ENCODE measurements at places on chromosomes 7 and 10.

GRCh38 chr7:30988351-30989005 is 24.7 kb downstream of the GHRHR start:
- DNase-seq = no peak

GRCh38 chr7:8160779-8161345 is 101.1 kb downstream of the ICA1 start:
- DNase-seq = no peak

GRCh38 chr7:129785685-129786514 is 166.9 kb downstream of the UBE2H start:
- DNase-seq = no peak

DNA sequence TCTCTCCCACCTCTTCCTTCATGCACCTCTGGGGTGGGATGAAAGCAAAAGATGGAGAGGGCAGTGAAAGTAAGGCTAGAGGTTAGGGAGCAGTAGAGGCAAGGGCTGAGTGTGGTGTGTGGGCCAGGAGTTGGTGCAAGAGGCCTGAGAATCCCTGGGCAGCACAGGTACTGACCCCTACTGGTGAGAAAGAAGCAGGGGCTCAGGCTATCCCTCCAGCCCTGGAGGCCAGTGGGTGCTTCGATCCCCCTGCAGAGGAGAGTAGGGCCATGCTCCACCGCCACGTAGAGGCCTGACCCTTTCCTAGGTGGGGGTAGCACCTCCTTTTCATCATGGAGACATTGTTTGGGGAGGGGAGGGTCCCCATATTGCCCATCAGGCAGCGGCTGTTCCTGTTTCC is 9.8 kb downstream of the CDHR1 start:
- no peak for DNase-seq

DNA sequence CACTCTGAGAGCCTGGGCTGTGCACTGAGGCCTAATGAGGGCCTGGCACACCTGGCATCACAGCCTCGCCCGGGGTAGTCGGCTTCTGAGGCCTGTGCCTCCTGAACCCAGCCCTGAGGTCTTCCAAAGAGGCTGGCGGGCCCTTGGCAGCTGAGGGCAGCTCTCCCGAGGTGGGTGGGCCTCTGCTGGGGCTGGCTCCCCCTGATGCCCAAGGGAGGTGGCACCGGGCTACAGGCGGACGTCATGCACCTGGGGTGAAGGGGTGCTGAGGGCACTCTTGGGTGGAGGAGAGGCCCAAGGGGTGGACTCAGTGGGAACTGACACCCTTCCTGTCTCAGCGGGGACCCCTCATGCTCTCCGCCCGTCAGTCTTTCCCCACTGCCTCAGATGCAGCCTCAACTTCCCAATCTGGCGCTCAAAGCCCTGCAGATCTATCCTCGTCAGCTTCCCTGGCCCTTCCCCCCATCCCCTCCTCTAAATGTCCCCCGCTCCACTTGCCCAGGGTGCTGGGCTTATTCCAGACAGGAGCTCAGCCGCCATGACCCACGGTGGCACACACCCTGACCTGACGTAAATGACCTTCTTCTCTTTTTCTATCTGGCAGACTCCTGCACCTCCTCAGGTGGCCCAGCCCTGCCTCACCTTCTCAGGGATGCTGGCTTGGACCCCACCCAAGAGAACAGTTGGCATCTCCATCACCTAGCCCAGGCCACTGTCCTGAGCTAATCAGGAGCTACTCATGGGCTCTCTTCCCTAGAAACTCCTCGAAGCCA is 38.2 kb downstream of the MYL10 start:
- DNase-seq = no peak

GRCh38 chr7:128266883-128267594 is 26.0 kb downstream of the LEP start:
- peak; percentile 54 for DNase-seq

DNA sequence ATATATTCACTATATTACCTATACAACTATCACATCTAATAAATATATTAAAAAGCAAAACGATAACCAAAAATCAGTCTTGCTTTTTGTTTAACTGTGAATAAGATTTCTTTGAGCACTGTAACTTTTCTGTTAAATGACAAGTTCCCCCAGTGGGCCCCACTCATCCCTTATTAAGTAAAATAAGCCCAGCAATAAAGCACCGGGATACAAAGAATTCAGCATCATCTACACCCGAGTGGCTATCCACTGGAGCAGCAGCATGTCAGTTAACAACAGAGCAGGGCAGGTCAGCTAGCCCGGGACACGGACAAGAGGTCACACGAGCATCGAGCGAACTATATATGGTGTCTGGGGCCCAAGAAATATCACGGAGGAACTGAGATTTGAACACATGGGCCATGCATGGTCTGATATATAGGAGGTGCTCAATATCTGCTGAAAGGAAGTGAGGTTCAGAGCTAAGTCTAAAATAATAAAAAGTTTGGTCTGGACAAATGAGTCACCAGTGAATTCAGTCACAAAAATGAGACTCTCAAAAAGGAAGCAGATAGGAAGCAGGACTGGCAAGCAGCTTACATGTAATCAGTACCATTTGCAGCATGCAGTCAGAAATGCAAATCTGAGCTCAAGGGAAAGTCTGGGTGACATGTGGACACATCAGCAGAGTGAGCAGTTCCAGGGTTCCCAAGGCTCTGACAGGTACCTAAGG is 4.1 kb downstream of the ERCC6 start:
- no peak for DNase-seq

GRCh38 chr10:76257816-76258215 is 826.4 kb downstream of the LRMDA start:
- no peak for DNase-seq

- DNase-seq = peak; percentile 34
These were observed 63.3 kb downstream of the ELFN1 start for GRCh38 chr7:1733206-1733907.

DNA sequence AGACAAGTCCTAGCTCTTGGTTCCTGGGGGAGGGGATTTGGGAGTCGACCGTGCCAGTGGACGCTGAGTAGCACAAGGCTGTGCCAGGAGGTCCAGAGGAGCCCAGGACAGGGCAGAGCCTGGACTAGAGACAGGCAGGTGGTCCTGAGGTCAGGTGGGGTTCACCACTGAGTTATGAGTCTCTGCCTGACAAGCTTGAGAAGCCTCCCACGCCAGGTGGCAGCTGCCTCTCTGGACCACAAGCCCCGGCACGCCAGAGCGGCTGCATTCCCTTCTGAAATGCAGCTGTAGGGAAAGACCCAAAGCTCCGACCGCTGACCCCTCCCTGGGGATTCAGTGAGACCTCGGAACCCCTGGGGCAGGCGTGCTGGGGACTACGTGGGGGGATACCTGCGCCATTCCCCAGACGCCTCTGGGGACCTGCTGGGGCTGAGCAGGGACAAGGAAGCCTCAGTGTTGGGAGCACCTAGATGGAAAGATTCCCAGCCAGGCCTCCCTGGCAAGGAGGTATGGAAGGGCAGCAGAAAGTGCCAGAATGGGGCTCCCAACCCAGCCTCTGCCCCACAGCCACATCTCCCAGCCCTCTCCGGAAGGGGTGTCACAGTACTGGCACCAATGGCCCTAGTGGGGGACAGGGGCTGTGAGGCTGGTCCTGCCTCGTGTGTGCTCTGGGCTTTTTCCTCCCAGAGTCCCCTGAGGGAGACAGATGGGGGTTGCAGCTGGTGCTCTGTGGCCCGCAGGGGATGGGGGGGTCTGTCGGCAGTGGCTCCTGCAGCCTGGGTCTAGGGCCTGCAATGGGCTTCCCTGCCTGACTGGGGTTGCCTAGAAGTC is 29.0 kb downstream of the PDGFA start:
- DNase-seq = no peak

- DNase-seq = no peak
These were observed 77.3 kb downstream of the ARMC3 start for GRCh38 chr10:23005150-23005549.

DNA sequence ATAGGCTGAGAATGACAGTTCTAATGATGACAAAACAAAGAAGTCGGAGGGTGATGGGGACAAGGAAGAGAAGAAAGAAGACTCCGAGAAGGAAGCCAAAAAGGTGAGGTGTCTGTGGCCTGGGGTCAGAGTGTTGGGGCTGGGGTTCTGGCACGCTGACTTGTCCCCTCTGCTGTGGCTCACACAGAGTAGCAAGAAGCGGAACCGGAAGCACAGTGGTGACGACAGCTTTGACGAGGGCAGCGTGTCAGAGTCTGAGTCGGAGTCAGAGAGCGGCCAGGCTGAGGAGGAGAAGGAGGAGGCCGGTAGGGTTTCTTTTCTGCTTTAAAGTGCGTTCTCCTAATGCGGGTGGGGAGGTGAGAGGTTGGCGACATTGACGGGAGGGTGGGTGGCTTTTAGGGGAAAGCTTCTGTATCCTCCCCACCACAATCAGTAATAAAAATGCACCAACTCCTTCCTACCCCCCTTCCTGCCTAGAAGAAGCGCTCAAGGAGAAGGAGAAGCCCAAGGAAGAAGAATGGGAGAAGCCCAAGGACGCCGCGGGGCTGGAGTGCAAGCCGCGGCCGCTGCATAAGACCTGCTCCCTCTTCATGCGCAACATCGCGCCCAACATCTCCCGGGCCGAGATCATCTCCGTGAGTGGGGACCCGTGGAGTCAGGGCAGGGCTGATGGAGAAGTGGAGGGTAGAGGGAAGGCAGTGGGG is 4.6 kb downstream of the UFSP1 start:
- DNase-seq = no peak

- no peak for DNase-seq
These were observed 3.6 kb upstream of the MTPN start for GRCh38 chr7:135980665-135981180.

DNA sequence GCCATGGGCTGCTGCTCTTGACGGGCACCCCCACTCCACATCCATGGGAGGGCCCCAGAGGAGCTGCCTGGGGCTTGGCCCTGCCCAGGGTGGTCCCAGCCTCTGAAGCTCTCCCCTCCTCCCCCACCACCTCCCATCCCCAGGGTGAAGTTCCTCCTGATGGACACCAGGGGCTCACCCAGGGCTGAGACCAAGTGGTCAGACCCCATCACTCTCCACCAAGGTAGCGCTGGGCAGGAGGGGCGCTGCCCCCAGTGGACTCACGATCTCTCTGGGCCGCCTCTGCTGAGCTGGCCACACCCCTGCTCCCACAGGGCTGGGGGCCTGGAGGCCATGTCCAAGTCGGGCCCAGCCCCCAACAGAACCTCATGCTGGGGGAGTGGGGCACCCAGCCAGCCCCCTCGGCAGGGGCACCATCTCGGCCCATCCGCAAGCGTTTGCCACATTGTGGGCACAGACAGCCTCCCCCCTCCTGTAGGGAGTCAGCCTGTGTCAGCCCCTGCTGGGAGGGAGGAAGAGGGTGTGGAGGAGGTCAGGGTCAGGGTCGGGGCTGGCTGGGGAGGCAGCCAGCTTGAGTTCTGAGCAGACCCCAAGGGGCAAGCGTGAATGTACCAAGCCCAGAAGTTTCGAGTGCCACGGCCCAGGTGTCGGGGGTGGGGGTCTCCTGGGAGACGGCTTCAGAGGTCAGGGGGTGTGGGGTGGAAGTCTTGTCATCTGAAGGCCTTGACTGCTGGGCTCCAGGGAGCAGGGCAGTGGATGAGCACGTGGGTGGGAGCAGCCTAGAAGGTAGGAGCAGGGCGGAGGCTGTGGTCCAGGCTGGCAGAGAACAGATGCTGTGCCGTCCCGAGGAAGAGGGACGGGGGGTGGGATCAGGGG is 2.8 kb downstream of the UPK3B start:
- peak; percentile 31 for DNase-seq

- no peak for DNase-seq
These were observed 119.0 kb upstream of the PPP2R2D start for GRCh38 chr10:131781791-131782190.

DNA sequence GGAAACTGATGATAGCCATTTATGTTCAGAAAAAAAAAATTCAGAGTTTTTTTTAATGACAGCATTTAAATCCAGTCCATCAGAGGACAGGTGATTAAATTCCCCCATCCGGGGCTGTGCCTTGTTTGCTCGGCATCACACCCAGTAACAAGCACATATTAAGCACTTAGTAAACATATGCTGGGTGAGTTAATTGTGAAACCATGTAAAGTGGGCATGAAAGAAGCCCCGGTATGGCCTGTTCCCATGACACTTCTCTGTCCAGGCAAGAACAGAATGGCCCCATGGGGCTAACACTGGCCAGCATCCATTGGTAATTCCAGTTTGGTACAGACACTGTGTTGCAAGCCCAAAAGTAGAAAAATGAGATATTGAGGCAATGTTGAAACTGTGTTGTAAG is 220.8 kb upstream of the RNF32 start:
- DNase-seq = no peak

- DNase-seq = no peak
These were observed 49.2 kb upstream of the SFMBT2 start for GRCh38 chr10:7460006-7460405.

DNA sequence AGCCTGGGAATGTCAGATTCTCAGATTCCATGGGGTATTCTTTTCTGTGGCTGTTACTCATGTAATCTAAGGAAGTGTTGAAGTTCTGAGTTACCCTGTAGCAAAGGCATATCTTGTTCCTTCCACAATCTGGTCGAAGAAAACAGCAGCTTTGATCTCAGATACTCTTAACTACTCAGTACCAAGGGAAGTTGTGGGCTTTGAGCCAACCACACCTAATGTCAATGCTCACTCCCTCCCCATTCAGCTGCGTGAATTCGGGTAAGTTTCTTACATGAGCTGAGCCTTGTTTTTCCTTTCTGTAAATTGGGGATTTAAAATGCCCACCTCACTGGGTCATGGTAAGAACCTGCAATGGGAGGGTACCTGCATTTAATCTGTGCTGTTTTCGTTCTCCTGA is 52.5 kb downstream of the PTPRN2 start:
- no peak for DNase-seq

GRCh38 chr7:25308906-25309705 is 80.8 kb upstream of the NPVF start:
- DNase-seq = no peak

Data from HT-29 (cell line).